SJCRH30 (cell line): ENCODE measurements at places on chromosomes 2 and 18.

GRCh38 chr2:44965684-44966083 lies 24.2 kb downstream of the SIX3 start:
- no peak for DNase-seq

GRCh38 chr18:6328621-6329010 lies 86.1 kb downstream of the L3MBTL4 start:
- DNase-seq: no peak

DNA sequence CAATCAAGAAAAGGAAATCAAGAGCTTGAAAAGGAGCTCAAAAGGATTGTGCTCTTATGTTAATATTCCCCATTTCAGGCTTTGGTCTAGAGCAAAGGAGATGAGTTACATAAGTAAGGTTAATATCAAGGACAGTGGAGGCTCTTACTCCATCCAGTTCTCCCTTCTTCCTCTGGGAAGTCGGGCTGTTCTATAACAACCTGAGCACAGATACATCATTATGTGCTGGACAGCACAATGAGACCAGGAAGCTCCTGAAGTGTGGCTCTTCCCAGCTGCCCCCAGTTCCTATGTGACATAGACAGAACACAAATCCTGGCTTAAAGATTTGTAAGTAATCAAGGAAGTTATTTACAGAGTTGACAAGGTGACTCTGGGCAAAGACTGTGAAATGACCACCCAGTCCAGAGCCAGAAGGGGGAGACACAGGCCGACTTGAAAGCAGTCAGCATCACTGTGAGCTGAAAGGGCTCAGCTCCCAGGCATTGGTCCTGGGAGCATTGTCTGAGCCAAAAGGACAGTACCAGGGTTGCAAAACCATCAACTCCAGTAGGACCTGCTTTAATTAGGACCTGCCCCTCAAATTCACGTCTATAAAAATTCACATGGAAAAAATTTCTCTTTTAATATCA lies 917.6 kb upstream of the ACVR2A start:
- peak; percentile 82 for DNase-seq

DNA sequence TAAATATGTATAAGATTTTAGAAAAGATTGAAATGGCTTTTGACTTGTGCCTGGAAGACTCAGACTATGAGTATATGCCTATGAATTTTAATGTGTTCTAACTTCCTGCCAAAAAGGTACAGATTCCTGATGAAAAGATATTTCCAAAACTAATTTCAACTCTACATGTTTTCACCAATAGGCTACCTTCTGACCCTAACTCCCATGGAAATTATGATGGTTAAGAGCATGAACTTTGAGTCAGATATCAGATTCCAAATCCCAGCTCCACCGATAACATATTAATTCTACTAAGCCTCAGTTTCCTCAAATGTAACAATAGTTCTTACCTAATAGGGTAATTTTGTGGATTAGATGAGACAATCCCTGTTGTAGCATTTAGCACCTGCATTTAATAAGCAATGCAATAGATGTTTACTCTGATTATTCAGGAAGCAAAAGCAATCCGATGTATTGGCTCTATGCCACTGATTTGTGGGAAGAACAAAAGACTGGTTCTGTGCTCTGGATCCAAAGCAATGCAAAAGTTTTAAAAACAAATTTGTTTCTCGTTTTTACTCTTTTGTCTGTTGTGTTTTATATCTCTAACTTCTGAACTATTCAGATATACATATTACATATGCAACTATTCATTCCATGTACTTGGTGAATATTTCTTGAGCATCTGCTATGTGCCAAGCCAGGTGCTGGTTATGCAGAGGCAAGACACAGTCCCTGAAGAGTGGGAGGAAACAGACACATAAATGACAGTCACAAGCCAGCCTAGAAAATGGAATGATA lies 115.4 kb downstream of the GATA6 start:
- DNase-seq: no peak

DNA sequence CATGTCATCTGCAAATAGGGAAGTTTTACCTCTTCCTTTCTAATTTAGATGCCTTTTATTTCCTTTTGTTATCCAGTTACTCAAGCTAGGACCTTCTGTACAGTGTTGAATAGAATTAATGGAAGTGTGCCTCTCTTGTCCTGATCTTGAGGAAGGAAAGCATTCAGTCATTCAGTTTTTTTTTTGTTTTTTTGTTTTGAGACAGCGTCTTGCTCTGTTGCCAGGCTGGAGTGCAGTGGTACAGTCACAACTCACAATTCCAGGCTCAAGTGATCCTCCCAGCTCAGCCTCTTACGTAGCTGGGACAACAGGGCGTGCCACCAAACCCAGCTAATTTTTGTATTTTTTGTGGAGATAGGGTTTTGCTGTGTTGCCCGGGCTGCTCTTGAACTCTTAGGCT lies 203.9 kb upstream of the ALPP start:
- no peak for DNase-seq

DNA sequence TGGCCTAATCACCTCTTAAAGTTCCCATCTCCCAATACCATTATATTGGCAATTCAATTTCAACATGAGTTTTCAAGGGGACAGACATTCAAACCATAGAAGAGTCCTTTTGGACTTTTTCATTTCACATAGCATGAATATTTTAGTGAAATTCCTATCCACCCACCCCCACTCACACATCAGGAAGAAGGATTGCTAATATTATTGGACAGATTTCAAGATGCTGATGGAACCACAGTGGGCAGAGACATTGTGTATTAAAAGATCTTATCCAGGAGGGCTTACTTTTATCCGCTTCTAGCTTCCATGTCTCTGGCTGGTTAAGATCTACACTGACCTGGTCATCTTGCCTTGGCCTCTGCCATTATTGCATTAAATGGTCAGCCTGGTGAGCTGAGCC lies 297.4 kb upstream of the ACVR2A start:
- DNase-seq: no peak

DNA sequence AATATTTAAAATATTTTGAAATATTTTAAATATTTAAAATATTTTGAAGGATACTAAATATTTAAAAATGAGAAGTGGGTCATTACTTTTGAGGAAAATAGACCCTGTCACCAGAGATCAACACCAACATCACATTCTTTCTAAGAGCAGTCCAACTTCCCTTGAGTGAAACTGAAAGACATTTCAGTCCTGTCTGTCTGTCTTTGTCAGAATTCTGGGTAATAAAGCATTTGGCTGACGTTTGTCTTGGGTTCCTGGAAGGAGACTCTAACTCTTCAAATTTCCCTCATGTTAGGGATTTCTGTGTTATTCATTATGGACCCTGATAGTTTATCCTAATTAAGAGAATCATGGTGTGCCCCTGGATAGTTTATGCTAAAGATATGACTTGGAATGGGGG lies 32.8 kb downstream of the TTC21B start:
- no peak for DNase-seq

DNA sequence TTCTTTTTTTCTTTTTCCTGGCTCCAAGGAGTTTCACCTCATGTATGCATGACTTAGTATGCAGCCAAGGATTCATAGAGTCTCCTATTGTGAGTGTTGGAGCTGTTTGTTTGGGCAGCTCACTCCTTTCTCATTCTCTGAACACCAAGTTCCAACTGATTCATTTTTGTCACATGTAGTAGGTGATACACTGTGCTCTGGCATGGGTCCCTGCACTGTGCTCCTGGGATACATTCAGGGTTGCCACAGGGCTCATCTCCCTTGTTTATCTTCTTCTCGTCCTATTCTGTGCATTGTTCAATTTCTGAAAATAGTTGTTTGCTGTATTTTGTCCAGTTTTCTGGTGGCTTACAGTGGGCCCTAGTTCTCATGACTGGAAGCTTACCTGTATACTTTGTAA lies 96.8 kb downstream of the ZNF407 start:
- no peak for DNase-seq

DNA sequence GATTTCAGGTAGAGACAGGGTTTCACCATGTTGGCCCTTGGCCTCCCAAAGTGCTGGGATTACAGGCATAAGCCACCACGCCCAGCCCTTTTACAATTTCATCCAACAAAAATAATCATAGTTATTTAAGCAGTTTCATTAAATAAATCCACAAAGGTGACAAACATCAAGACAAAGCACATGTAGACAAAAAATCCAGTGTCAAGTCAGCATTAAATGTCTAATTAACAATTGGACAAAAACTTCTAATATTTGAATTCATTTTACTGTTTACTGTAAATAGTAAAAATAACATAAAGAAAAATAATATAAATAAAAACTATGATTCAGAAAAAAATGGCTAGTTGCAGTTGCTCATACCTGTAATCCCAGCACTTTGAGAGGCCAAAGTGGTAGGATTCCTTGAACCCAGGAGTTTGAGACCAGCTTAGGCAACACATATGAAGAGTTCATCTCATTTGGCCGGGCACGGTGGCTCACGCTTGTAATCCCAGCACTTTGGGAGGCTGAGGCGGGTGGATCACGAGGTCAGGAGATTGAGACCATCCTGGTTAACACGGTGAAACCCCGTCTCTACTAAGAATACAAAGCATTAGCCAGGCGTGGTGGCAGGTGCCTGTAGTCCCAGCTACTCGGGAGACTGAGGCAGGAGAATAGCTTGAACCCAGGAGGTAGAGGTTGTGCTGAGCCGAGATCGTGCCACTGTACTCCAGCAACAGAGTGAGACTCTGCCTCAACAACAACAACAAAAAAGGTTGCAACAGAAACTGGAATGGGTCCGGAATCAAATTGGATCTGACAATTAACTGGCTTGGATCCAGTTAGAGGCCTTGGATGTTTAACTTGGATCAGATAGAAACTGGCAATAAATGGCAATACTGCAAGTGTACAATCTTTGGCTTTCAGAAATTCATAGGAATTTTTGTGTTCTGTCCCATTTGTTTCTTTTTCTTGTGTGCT lies 56.9 kb upstream of the MAT2A start:
- no peak for DNase-seq

DNA sequence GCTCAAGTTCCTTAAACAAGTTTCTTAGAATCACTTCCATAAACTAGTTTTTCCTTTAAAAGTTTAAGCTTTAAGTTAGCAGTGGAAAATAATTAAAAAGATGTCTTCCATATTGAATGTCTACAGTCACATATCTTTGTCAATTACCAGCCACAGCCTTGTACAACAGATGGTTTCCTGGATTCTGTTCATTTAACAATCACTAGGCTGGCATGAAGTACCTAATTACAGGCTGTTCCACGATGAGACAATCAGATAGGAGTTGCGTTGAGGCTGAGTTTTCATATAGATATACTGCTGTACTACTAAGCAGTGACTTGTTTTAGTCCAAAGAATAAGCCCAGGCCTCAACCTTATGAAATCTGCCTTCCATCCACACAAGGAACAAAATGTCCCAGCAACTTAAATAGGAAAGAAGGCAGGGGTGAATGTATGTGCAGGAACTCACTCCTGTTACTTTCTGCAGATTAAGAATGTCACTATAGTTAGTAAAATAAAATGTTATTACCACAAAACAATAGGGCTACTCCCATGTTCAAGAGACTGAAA lies 131.0 kb downstream of the ZAP70 start:
- DNase-seq: no peak

- no peak for DNase-seq
Observed at GRCh38 chr2:9778471-9779316, 64.6 kb upstream of the TAF1B start.

DNA sequence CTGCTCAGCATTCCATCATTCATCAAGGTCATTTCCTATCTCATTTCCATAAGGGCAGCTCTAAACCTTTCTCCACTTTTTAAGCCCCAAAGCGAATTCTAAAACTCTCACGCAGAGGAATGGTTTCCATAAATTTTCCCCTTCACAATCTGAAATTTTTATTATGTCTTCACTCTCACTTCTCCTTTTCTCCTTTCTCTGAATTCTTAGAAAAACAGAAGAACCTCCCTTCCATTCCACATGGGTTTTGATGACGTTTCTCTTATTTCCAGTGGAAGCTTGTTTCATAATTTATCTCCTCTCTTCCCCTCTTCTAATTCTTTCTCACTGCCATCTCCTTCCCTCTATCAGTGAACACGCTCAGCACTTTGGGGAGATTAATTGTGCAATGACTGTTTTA lies 97.3 kb downstream of the SPATS2L start:
- DNase-seq: no peak

DNA sequence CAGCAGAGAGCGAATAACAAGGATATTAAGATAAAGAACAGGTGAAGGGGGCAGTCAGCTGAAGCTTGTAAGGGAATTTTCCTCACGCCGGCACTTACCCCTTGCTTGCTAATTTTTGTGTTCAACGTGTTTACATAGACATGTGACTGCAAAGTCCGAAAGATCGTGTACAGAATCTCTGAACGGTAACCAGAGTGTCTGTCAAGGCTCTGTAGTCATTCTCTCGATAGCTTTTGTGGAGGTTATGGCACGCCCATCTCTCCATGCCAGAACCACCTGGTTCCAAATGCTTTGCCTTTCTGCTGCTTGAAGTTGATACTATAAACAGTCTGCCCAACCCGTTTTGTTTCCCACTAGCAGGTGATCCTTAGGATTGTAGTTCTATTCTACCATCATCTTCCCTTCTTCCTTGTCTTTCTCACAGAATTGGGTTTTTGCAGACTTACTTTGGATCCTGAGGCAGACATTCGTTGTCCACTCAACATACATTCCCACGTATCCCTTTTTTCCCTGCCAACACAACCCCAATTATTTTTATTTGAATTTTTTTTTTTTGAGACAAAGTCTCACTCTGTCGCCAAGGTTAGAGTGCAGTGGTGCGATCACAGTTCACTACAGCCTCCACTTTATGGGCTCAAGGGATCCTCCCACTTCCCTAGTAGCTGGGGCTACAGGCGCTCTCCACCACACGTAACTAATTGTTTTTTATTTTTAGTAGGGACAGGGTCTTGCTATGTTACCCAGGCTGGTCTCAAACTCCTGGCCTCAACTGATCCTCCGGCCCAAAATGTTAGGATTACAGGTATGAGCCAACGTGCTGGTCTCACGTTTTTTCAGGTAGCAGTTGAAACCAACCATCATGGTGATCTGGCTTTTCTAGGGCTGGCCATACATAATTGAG lies 1.3 kb upstream of the USP34 start:
- no peak for DNase-seq

- no peak for DNase-seq
Observed at GRCh38 chr2:50766058-50766457, 265.9 kb downstream of the NRXN1 start.

DNA sequence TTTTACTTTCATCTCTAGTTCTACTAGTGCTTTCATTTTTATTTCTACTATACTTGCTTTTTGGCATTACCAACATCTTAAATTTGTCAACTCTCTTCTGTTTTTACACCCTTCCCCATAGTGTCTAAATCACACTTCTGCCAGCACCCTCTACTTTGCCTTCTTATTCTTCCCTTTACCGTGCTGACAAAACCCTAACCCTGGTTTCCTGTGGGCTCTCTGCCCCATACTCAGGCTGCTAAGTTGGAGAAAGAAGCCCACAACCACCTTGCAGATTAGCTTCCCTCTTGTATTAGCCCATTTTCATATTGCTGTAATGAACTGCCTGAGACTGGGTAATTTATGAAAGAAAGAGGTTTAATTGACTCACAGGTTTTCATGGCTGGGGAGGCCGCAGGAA lies 24.8 kb downstream of the GIGYF2 start:
- DNase-seq: no peak
